Fibroblast of upper back skin (primary cell): ENCODE measurements at places on chromosomes 5 and 9.

DNA sequence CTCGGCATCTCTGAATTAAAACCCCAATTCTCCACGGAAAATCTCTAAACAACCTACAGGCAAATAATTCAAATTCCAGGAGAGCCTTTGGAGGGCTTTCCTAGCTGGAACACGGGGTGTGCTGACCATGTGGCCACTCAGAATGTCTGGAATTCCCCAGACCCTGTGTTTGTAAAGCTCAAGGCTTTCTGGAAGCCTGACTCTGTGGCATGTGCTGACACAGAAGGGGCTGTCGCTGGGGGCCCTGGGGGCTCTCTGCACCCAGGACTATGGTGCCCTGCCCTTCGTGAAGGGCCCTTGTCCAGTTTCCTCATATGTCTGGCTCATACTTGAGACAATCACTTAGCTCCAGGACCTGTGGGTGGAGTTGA lies 29.0 kb upstream of the BOD1 start:
- DNase-seq, result peak; percentile 60

DNA sequence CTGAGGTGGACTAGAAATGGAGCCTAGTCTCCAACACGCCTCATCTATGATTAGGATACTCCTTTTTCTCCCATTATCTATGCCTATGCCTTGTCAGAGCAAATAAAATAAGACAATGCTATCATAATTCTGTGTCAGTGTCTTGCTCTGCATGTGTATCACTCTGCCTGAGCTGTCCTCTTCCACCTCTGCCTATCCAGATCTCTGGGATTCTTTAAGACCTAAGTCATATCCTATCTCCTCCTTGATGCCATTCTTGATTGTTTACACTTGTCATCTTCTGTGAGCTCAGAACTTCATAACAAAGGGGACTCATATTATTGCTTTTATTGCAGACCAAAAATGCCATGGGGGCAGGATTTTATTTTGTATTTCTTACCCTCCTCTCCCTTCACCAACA lies 351.2 kb upstream of the C9orf72 start:
- no peak for DNase-seq

DNA sequence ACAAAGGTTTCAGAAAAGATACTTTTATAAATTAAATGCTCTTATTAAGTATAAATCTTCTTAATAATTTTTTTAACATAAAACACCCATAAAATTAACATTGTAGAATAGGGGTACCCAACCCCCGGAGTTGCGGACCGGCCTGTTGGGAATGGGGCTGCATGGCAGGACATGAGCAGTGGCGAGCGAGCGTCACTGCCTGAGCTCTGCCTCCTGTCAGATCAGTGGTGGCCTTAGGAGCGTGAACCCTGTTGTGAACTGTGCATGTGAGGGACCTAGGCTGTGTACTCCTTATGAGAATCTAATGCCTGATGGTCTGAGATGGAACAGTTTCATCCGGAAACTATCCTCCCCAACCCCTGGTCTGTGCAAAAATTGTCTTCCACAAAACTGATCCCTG lies 35.3 kb downstream of the CLINT1 start:
- DNase-seq, result no peak

DNA sequence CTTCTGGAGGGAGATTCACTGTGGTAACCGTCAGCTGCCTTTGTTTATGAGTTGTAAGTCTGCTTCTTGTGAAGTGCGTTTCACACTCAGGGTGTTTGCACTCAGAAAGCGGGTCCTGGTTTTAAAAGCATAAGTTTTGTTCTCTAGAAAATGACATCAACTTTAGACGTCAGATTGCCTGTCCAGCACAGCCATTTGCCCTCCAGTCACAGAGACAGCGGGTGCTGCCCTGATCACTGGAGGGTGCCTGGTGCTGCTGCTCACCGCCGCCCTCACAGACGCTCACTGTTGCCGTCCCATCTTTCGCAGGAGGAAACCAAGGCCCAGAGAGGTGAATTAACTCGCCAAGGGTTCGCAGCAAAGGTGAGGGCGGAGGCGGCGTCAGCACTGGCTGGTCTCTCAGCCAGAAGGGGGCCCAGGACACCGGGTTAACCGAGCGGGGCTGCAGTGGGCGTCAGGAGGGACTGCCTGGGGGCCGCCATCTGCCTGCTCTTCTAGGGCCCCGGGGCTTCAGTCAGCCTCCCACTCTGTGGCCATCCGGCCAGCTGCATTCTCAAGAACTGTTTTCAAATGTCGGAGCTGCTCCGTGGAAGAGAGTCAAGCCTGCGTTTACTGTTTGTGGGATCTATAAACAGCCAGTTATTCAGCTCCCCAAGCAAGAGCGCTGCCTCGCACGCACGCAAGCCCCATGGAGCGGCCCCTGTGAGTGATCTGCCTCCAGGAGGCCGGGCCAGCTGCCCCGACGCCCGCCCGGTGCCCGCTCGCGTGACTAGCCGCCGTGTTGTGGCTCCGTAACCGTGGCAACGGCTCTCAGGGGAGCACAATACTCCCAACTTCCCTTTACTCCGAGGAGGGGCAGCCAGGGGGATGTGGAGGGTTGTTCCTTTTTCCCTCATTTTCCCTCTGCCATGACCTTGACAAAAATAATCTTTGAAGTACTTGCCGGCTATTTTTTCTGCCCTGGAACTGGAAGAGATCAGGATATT lies 43.4 kb upstream of the EXOC3 start:
- DNase-seq, result peak; percentile 97

DNA sequence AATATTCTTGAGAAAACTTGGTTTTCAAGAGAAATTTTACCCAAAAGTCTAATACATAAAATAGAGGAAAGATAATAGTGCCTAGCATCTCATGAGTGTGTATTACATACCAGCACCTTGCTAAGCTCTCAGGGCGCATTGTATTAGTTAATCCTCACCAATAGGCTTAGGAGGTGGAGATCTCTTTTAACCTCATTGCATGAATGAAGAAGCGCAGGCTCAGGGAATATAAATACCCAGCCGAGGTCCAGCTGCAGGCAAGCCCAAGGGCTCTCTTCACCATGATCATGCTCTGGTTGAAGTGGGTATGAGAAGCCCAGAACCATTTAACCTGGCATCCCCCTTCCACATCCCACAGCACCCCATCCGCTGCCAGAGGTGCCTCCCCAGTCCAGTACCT lies 46.0 kb downstream of the CAMK2A start:
- DNase-seq, result no peak

DNA sequence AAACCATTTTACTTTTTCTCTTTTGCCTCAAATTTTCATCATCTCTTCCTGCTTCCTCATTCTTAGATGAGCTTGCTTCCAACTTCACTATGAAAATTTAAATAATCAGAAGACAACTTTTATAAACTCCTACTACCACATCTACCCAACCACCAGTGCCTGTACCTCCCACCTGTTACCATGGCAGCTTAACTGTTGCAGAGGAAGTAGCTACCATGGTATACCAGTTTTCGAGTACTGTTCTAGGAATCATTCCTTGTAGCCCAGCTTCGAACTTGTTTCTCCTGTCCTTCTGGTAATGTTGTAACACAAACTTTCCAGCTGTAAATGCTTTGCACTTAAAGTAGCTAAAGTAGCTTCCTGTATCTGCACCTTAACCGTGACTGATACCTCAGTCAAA lies 266.8 kb upstream of the NREP start:
- no peak for DNase-seq

GRCh38 chr5:167575330-167575729 lies 716.1 kb upstream of the WWC1 start:
- no peak for DNase-seq

- no peak for DNase-seq
Measured at GRCh38 chr5:130424341-130424740, 520.1 kb downstream of the CHSY3 start.
